Activated gamma-delta T cell treated with Interleukin-2 at 50 U/mL for 16 hours (primary cell): ENCODE measurements at places on chromosomes 3 and 15.

DNA sequence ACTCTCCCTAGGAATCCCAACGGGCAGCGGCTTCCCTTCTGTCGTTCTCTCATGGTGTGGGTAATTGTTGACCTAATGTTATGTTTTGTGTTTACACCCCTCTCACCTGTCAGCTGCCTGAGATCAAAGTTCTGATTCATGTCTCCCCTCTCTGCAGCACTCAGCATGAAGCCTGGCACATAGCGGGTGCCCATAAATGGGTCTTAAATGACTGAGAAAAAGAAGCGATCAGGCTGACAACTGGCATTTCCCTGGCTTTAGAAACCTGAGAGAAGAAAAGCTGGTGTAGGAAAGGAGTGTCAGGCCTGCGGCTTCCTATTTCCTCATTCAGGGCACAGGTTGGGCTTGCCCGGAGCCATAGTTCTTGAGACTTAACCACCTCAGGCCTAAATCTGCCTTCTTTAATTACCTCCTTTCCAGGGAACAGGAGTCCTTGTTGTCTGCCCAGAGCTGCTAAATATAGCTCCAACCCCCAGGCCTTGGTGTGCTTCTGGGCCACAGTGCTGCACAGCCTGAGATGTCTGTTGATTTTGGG, 31.8 kb downstream of the LPP start:
- no peak for DNase-seq

GRCh38 chr3:153756816-153757215, 364.4 kb upstream of the ARHGEF26 start:
- DNase-seq = no peak

DNA sequence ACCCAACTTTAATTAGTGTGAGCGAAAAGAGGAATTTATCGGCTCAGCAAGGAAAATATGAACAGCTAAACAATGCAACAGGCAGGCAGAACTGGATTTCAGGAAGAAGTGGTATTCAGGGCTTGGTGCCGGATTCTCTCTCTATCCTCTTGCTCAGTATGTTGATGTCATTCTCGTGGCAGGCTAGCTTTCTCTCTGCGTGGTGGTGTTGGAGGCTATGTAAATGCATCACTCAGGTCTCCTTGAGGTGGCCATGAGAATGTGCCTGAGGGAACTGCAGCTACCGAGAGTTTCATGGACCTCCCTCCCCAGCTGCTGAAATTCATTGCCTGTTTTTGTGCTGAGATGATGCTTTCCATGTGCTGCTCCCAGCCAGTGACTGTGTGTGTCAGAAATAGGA, 18.3 kb upstream of the SYN2 start:
- no peak for DNase-seq

- DNase-seq = no peak
These were observed 15.3 kb upstream of the SEMA3F start for GRCh38 chr3:50139718-50140423.

GRCh38 chr15:41989573-41990242, 17.4 kb upstream of the EHD4 start:
- peak; percentile 81 for DNase-seq

DNA sequence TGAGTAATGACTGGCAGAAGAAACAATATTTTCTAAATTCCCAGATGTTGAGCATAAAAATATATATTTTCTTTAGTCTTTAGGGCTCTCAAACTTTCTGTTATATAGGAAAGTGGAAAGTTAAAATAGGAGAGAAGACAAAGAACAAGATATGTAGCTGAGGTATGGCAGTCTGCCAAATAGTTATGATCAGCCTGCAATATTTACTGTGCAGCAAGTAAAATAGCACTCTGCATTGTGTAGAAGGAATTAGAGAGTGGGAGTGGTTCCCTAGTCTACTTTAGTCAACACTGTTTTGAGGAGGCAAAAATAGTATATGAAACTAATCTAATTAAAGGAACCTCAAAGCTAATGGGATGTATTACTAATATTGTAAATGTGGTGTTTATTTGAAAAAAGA, 978.1 kb upstream of the ALCAM start:
- no peak for DNase-seq
